NCI-H2029 (cell line): ENCODE measurements at places on chromosomes 5 and 9.

DNA sequence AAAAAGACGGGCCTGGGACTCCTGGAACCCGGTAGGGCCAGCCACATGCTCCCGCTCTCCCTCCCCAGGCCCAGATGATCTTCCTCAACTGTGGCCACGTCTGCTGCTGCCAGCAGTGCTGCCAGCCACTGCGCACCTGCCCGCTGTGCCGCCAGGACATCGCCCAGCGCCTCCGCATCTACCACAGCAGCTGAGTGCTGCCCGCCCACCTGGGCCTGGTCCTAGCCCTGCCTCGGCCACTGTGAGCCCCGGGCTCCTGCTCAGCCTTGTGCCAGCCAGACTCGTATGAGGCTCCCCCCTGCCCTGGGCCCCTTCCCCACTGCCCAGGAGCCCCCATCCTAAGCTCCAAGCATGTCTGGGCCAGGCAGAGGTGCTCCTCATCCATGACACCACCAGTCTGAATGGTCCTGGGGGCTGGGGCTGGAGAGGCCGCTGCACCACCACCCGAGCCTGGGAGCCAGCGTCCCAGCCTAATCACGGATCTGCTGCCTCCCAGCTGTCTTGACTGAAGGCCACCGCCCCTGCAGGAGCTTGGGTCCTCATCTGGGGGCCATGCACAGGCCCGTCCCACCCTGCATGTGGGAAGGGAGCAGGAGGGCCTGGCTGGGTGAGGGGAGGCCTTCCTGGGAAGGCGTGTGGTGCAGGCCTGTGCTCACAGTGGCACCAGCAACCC lies 51.5 kb downstream of the LRSAM1 start:
- DNase-seq = no peak

DNA sequence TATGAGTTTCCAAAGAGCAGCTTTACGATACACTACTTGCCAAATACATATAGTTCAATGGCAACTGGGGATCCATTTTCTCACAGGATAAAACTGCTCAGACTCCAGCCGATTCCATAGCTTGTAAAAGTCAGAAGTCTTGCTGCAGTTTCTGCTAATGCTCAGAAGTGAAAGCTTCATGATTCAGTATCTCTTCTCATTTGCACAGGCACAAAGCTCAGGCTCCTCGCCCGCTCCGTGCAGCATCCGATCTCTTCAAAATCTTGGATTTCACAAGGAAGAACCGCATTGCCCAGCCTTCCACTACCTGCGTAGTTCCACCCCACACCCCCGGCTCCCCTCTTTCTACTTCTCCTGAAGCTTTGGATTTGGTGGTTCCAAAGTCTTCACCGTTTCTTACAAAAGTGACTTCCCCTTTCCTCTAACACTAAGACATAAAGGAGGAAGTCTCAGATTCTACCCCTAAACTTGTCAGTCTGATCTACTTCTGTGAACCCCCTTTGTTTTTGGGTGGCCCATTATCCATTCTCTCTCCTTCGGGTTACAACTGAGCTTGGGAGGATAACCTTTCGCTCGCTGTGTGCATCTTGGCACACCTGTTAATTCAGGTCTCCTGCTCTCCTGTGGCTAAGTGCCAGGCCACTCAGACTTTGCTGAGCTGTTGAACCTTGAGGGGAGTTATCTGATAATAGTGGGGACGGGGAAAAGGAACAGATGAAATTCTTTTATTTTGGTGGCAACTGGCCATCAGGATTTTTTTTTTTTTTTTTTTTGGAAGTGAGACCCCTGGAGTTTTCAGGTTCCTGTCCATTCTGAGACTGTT lies 194.1 kb downstream of the GNA14 start:
- no peak for DNase-seq

DNA sequence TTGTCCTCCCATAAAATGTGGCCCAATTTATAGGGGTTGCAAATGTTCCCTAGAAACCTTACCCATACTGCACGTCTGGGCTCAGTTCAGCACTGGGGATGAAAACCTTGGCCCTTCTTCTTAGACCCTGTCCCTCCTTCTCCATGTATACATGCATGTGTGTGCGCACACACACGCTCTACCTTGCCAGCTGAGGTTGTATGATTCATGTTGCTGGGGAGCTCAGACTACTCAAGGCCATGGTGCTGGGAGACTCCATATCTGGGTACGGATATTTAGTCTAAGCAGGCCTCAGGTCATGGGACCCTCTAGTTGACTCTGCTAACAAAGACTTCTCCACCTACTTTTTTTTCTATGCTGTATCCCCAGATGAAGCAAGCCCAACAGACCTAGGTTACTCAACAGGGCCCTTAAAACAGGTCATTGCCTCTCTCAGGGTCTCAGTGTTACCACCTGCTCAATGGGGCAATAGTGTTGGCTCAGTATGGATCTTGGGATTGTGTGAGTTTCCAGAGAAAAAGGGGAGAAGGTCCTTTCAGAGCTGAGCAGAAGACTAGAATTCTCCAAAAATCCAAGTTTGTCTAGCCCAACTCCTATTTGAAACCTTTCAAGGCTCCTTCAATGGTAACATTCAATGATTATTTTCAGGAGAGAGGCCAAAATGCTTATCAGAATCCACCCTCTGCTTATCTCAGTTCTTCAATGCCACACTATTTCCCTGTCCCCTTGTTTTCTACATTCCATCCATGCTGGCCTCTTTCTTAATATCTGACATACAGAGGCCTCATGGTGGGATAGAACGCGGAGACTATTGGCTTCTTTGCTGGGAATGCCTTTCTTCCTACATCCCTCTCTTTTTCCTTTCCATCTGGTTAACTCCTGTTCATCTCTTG lies 123.6 kb upstream of the PITX1 start:
- no peak for DNase-seq

GRCh38 chr5:95959051-95959887 lies 2.4 kb downstream of the ELL2 start:
- DNase-seq = no peak

DNA sequence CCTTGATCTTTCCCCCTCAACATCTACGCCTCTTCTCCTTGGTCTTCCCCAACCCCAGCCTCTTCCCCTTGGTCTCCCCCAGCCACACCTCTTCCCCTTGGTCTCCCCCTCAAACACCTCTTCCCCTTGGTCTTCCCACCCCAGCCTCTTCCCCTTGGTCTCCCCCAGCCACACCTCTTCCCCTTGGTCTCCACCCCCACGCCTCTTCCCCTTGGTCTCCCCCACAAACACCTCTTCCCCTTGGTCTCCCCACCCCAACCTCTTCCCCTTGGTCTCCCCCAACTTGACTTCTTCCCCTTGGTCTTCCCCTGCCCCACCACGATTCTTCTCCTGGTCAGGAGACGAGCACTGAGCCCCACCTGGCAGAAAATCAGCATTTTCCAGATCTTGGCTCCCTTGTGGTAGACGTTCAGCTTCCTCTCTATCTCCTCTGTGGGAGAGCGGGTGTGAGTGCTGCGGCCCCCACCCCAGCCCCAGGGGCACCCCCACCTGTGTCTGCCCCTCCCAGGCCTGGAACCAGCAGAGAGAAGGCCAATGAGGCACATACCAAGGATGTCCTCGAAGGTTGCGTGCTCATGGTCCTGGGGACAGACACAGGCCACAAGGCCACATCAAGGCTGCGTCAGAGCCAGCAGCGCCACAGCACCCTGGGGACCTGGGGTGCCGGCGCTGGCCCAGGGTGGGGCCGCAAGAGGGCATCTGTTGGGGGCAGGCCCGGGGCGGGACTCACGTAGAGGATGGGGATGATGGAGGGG lies 7.0 kb downstream of the NSMF start:
- no peak for DNase-seq

DNA sequence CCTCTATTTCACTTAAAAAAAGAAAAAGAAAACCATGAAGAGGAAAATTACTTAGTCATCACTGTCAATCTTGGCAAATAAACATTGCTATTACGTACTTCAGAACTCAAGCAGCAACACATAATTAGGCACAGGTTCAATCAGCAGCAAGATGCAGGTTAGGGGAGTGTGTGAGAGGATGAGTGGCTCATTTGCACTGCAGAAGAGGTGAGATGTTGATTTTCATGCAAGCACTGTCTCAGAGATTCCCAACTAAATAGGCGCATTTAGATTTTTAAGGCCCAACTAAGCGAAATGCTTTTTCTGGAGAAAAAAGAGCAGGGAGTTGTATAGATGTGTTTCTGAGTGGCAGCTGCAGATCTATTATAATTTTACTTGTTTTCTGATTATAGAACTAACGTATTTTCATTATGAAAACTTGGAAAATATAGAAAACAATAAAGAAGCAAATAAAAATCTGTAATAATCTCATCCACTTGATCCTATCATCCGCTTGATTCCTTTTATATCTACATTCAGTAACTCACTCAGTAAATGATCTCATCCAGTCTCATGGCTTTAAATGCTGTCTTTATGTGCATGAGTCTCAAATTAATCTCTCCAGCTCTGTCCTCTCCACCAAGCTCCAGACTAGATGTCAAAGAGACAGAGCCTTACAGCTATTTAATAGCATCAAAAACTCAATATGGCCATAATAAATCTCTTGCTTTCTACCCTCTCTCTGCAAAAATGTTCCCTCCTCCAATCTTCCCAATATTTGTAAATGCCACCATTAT lies 162.5 kb downstream of the ZNF462 start:
- no peak for DNase-seq

GRCh38 chr5:77867194-77867691 lies 91.1 kb upstream of the TBCA start:
- no peak for DNase-seq

DNA sequence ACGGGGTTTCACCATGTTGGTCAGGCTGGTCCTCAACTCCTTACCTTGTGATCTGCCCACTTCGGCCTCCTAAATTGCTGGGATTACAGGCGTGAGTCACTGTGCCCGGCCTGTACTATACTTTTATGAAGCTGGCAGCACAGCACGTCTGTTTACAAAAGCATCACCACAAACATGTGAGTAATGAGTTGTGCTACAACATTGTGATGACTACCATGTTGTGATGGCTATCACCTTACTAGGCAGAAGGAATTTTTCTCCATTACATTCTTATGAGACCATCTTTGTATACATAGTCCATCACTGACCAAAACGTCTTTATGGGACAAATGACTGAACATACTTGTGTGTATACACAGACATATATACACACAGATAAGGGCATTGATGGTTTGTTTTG lies 1019.0 kb downstream of the CDH18 start:
- DNase-seq = no peak
